ENCODE measurements at places on chromosomes 7 and 10.

- DNase-seq: no peak
Observed at GRCh38 chr10:24097751-24098207, 111.2 kb upstream of the KIAA1217 start.

GRCh38 chr10:132687181-132687892 is 98.6 kb downstream of the NKX6-2 start:
- no peak for DNase-seq

DNA sequence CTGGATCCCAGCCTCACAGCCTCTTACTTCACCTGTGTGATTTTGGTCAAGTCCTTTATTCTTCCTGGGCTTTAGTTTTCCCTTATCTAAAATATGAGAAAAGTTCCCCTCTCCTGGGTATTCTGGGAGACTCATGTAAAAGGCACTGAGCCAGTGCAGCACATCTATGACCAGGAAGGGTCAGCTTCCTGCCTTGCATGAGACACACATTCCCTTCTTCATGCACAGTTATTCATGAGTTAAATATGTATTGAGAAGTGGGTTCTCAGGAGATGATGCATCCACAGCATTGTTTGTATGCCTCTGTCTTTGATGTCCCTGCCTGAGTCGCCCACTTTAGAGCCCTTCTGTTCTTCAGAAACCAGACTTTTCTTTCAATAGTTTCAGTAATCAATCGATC is 33.3 kb downstream of the EGFR start:
- peak; percentile 42 for DNase-seq

GRCh38 chr7:93855797-93856196 is 34.8 kb downstream of the TFPI2 start:
- no peak for DNase-seq

DNA sequence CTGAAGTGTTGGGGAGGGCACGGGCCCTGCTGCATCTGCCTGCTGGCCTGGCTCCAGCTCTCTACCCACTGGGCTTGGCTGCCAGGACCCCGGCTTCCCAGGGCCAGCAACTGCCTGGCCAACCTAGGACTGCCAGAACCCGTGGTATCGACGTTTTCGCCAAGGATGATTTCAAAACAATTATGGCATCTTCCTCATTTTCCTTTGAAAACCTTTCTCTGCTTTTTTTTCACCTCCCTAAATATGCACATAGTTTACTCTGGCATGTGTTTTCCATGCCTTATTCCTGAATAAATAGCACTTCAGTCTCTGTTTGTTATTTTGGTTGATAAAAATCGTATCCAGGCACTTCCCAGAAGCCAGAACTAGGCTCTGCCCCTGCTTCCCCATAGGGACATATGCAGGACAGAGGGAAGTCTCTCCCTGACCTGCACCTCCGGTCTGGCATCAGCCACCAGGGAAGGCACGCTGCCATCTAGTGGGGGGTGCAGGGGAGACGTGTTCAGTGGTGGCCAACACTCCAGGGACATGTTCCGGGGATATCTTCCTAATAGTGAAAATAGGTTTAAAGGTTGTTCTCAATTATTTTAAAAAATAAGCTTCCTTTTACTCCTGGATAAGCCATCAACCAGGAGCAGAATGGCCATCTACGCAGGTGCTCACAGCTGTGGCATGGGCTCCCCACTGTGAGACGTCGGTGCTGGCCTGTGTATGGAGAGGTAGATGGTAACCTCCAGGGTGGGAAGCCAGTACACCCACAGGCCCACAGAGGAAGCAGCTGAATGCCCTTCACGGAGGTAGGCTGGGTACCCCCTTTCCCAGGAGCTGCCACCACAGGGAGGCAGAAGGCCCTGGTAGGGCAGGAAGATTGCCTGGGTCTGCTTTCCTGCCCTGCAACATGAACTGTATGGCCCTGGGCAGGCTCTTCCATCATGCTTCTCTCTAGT is 30.7 kb upstream of the ANTXRL start:
- DNase-seq: peak; percentile 71

DNA sequence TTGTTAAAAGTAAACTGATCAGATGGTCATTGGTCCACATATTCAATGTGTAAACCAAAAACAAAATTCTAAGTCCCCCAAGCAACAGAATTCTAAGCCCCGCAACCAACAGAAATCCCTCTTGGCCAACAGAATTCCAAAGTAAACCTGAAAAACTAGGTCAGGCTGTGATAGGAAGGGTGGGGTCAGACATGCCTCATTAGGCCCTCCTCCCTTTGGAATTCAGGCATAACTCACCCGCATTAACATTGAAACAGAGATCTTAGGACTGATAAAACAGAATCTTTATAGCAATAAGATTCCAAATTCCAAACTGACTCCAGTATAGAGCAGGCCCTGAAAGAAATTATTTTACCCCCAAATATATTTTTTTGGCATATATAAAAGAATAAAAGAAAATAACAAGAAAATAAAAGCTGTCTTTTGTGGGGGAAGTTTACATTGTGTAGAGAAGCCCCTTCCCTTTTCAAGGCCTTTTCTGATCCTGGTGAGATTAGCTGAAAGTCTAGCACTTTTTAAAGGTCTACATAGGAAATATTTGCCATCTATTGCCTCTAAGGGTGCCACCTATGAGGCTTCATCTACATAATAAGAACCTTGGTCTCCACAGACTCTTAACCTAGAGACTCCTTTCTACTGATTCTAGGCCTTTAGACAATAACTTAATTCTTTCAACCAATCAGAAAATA is 30.5 kb downstream of the GNAT3 start:
- no peak for DNase-seq

DNA sequence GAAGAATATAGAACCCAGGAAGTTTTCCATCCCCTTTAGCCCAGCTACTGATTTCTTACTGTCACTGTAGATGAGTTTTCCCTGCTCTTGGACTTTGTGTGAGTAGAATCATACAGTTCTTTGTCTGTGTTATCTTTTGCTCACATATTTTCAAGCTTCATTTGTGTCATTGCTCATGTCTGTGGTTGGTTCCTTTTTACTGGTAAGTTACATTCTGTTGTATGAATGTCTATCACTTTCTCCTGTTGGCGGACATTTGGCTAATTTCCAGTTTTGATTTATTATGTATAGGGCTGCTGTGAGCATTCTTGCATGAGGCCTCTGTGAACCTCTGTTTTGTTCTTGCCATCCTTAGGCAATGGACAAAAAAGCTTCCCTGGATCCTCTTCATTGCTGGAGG is 5.3 kb downstream of the GLRX3 start:
- no peak for DNase-seq

GRCh38 chr7:151051108-151051507 is 2.8 kb downstream of the ASIC3 start:
- DNase-seq: peak; percentile 90

DNA sequence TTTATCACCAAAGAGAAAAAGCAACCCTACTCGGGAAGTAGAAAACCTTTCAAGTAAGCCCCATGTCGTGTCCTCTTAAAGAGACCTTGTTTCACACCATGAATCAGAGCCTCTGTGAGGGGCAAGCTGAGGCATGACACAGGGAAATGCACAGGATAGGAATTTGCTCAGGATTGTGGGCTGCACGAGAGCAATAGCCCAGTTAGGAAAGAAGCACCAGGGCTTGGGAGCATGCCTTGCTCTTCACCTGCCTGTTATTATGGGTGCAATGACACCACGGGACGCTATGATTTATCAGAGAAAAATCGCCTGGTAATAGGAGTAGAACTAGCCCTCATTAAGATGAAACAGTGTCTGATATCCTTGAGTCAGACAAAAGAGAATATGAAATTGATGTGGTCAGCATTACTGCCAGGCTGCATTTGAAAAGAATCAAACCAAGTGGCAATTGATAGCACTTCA is 562.9 kb upstream of the NRP1 start:
- DNase-seq: no peak

DNA sequence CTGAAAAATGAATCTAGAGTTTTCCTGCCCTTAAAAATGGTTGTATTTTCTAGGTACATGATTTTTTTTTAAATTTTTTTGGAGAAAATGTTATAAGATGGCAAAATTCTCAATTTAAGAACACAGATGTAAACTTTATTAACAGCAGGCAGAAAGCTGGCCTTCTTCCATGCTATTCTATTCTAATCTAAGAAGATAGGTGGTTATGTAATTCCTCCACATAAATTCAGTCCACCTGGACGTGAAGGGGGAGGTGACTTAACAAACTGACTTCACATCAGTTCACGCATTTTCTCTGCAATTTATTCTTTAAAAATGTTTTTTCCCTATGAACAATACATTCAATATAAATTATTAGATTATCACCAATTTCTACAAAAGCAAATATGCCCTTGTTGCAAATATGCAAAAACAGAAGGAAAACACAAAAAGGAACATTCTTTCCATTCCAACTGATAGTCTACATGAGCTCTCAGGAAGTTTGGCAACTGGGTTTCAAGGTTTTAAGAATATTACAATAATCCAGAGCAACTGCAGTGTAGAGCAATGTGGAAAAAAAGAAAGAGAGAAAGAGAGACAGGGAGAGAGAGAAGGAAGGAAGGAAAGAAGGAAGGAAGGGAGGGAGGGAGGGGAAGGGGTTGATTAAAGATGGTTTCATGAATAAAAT is 76.8 kb downstream of the HIBADH start:
- DNase-seq: no peak

DNA sequence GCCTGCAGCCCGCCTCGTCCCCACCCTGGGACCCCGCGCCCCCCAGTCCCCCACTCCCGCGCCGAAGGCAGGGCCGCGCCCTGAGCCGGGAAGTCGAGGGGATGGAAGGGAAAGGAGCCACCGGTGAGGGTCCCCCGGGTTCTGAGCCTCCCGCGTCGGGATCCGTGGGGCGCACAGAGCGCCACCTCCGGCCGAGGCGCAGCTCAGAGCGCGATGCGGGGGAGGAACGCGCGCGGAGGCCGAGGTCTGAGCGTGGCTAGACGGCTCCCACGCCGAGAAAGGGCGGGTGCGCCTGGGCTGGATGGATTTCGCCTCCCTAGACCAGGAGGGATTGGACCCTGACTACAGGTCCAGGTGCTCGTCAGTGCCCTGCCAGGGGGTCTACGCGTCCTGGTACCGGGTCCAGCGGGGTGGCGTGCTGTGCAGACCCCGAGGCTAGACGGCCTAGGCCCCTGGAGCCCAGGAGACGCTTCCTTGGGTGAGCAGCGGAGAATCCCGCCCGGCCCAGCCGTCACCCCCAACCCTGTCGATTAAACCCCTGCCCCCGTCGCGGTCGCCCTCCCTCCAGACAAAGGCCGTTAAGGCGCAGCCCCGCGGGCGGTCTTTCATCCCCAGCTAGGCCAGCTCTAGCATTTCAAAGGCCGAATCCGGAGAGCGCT is 986 bp upstream of the PDGFA start:
- DNase-seq: no peak

DNA sequence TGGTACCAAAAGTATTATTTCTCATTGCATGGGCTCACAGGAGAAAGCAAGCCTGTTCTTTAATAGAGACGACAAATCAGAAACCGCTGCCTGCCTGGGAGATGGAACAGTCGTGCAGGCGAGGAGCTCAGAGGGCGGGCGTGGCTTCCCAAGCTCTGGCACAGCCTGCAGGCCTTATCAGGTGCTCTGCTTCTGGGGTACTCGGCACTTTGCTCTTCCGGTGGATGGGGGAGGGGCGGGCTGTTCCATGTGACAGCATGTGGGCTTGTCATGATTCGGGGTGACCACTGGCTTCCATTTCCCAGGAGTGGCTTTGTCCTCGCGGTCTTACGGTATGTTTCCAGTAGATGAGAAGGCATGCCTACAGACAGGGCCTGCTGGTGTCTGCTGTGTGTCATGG is 228.6 kb downstream of the MGMT start:
- no peak for DNase-seq

DNA sequence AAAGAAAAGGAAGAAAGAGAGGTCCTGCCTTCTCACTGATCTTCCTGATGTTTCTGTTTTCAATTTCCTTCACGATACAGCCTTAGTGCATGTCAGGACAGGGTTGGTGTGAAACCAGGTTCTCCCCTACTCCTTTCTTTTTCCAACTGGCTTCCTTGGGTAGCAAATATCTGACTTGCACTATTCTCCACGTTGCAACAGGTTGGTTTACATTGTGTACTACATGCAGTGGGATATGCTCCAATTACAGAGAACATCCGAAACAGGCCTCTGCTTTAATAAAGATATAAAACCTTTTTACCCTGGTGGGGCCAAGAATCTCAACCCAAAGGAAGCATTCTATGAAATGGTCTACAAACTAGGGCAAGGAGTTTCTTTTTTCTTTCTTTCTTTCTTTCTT is 16.9 kb upstream of the CREB5 start:
- no peak for DNase-seq

- no peak for DNase-seq
Observed at GRCh38 chr7:38296059-38296857, 22.8 kb upstream of the TARP start.

GRCh38 chr7:50450590-50451032 is 461 bp upstream of the FIGNL1 start:
- DNase-seq: peak; percentile 10

GRCh38 chr7:80660939-80661338 is 22.5 kb downstream of the CD36 start:
- DNase-seq: no peak

DNA sequence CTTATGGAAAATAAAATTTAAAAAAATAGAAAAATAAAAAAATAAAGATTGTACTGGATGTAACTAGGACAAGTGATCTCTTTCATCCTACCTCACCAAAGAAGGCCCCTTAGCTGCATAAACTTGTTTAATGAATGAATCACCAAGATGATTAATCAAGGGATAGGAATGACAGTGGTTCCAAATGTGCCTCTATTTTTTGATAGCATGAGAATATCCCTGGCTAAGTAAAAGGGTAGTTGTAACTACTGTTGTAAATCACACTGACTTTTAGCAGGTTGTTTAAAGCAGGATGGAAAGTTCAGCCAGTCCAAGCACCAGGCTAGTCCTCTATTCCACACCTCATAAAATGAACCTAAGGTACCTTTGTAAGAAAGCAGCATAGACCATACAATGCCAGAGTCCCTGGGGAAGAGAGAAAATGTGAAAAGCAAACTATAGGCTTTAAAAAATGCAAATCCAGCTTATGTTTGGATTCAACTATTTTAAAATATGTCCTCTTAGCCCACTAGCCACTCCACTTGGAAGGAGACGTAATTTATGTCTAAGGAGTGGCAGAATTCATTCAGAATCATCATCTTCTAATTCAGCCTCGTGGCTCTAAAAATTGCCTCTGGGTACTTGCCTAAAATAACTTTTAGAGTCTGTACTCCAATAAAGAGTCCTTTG is 126.8 kb downstream of the SKIDA1 start:
- no peak for DNase-seq

GRCh38 chr7:116455009-116455408 is 44.5 kb upstream of the CAV2 start:
- DNase-seq: peak; percentile 27

DNA sequence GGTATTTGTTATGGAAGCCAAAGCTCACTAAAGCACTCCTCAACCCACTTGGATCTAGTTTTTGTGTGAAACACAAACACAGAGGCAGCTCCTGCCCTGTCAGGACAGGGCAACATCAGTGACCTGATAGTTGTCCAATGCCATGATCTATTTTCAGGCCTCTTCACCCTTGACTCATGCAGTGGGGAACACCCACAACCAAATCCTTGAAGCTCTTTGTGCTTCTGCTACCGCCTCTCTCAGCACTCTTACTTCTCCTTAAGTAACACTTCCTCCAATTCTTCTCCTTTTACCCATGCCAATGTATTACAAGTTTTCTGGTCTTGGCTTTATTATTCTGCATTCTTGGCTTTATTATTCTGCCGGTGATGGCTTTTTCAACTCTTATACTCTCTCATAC is 425.3 kb downstream of the INHBA start:
- DNase-seq: no peak

Measured in cardiac muscle cell (in vitro differentiated cells and primary cell).